ENCODE measurements at places on chromosomes 13 and 19.

DNA sequence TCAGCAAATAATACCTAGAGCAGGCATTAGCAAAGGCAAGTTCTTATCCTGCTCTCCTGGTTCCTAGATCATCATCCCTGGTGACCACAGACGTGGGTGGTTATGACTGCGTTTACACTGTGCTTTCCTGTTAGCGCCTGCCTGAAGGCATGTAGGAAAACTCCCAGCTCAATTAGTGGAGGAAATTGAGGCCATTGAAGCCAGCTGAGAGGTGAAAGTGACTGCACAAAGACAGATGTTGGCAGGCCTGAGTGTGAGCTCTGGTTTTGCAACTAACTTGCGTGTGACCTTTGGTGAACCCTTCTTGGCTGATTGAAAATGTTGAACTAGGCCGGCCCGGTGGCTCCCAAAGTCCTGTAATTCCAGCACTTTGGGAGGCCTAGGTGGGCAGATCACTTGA is 17.5 kb upstream of the NWD1 start:
- DNase-seq = peak; percentile 51

DNA sequence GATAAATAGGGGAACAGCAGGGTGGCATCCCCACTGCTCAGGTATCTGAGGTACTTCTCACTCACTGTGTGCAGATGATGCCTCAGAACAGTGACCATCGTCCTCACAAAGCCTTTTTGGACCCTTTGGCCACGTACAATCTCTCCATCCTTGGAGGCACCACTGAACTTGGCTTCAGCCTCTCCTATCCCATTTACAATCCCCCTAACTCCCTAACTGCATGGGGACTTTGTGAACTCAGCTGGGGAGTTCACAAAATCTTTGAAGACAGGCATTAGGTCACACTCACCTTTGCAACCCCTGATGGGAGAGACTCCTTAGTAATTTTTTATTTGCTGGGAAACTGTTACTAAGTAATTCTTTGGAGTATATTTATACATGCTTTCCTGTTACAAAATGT is 60.8 kb downstream of the TBC1D4 start:
- no peak for DNase-seq

- DNase-seq = peak; percentile 61
Measured at GRCh38 chr19:46480415-46480814, 9.1 kb upstream of the PNMA8A start.

DNA sequence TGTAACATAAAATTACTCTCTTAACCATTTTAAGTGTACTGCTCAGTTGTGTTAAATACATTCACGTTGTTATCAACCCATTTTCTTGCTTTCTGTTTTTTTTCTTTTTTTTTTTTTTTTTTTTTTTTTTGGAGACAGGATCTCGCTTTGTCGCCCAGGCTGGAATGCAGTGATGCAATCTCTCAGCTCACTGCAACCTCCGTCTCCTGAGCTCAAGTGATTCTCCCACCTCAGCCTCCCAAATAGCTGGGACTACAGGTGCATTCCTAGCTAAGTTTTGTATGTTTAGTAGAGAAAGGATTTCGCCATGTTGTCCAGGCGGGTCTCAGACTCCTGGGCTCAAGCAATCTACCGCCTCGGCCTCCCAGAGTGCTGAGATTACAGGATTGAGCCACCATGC is 42.5 kb upstream of the C13orf42 start:
- no peak for DNase-seq

DNA sequence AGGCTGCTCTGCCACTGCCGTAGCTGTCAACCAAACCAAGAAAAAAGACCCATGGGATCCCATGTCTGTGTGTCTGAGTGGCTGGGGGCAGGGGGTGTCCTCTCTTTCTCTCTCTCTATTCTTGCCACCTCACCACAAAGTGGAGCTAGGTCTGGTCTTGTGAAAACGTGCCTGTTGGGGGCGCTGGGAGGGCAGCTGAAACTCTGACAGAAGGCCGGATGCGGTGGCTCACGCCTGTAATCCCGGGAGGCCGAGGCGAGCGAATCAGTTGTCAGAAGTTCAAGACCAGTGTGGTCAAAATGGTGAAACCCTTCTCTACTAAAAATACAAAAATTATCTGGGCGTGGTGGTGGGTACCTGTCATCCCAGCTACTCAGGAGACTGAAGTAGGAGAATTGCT is 29.2 kb downstream of the ZNF146 start:
- no peak for DNase-seq

GRCh38 chr13:37306778-37307544 is 201.5 kb upstream of the CSNK1A1L start:
- peak; percentile 86 for DNase-seq

GRCh38 chr13:68998056-68998455 is 1109.6 kb upstream of the ATXN8OS start:
- DNase-seq = no peak

DNA sequence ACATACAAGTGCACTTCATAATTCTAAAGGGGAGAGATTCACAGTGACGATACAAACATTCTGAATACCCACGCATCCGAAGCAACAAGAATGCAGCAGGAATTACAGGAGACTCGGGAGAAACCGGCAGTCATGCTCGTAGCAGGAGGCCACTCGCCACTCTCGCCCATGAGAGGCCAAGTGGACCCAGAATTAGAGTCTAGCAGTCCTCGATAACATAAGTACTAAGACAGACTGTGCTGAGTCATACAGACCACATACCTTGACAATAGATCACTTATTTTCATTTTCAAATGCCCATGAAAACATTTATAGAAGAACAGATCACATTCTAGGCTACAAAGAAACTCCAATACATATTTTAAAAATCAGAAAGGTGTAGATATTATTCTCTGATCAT is 299.1 kb upstream of the TSHZ3 start:
- no peak for DNase-seq

GRCh38 chr13:49540552-49540951 is 44.8 kb downstream of the PHF11 start:
- DNase-seq = no peak

DNA sequence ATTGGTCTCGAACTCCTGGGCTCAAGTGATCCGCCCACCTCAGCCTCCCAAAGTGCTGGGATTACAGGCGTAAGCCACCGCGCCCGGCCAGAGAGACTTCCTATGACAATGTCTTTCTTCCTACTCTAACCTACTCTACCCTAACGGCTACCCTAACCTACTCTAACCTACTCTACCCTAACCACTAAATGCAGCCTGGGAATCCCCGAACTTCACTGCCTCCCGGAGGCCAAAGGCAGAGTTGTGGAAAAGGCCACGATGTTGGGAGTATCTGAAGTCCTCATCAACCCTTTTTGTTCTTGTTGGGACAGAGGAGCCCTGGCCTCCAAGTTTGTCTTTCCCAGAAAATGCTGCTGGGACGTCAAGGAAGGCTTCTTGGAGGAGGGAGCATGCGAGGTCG is 967 bp upstream of the NR2C2AP start:
- DNase-seq = no peak

DNA sequence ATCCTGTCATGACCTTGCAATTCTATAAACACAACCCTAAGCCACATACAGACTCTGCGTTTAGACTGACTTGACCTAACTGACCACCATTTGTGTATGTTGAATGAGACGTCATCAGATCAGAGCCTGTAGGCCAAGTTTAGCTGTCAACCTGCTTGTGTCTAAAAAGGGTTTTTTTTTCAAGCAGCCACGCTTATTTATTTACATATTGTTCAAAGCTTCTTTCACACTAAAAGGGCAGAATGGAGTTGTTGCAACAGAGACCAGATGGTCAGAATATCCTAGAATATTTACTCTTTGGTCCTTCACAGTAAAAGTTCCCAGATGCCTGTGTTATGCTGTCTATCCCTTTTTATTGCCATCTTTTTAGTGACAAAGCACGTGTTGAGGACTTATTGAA is 307.7 kb upstream of the SLC10A2 start:
- DNase-seq = no peak

DNA sequence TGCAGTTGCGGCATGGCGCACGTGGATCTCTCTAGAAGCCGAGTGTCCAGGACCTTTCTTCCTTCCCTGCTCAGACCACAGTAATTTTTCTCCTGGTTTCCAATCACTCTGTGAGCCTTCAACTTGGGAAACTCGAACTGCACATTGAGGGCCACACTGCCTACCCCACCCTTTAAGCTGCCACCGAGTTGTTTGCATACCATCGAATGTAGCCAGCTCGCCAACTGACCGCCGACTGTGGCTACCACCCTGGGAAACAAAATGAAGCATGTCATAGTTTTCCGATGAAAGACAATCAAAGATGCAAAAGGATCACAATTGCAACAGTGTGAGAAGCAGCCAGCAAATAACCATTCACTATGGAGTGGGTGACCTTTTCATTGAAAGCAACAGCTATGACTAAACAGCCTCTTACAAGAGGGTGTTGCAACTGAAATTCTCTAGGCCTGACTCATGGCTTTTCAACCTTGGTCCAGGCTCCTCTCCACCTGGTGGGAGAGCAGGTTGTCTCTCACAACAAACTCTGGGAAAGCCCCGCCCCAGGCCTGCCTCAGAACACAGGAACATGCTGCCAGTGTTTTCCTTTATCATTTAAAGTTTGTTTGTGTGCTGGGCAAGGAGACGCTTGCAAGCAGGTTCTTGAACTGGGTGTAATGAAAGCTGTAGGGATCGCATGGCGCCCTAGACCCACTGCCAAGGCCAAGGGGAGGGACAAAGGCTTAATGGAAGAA is 141.7 kb upstream of the SERP2 start:
- peak; percentile 88 for DNase-seq

DNA sequence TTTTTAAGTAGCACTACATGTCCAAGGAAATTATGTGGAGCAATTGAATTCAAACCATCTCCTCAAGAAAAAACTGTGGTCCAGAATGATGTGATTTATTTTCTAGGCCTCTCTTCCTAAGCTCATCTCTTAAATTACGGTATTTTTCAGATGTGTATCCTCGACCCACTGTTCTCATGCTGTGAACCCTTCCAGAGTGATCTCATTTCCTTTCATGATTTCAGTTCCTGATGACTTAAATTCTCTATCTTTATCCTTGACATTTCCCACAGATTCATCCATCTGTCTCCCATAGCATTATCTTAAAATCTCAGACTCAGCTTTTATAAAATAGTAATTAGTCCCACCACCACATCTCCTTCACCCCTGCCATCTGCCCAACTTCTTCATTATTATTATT is 117.6 kb upstream of the SPRY2 start:
- DNase-seq = no peak

DNA sequence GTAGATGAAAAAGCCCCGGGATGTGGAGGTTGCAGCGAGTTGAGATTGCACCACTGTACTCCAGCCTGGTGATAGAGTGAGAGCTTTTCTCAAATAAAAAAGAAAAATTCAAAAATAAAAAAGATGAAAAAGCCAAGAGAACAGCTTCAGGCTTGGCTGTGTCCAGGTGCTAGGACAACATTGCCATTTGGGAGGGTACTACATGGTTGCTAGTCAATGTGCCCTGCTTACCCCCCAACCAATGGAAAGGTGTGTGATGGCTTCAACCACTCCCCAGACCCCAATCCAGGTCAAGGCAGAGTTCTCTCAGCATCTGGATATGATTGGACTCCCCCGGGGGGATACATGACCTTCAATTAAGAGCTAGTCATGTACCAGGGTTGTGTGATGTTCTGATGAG is 2.3 kb upstream of the ANKLE1 start:
- no peak for DNase-seq

GRCh38 chr19:11268783-11269267 is 6.5 kb upstream of the DOCK6 start:
- DNase-seq = no peak

GRCh38 chr19:44653977-44654774 is 10.5 kb downstream of the PVR start:
- DNase-seq = no peak

DNA sequence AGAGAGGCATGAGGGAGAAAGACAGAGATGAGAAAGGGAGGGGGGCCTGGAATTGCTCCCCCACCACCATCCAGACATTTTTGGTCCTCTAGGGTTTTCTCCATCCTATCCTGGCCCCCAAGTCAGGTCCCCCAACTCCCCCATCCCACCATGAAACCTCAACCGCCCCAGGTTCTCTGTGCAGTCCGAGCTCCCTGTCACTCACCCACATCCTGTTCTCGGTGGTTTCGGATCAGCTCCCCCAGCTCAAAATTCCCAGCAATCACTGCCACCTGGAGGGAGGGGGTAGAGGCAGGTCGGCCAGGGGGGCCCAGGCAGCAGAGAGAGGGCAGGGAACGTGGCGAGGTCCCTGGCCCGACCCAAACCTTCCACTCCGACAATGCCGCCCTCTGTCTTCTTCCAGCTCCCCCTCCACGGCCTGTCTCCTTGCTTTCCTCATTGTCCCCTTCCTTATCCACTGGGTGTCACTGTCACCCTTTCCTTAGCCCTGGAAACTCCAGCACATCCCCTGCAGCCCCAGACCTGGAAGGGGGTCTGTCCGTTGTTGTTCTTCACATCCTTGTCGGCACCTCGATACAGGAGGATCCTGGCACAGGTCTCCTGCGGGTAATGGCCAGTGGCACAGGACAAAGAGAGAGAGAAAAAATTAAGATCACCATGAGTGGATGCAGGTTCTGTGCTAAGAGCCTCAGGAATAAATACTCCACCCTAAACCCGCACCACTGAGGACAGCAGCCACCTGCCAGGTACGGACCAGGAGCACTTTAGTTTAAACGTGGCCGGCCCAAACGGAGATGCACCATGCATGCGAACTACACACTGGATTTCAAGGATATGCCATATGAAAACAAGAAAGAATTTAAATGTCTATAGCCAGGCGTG is 15.4 kb downstream of the SHANK1 start:
- DNase-seq = no peak

DNA sequence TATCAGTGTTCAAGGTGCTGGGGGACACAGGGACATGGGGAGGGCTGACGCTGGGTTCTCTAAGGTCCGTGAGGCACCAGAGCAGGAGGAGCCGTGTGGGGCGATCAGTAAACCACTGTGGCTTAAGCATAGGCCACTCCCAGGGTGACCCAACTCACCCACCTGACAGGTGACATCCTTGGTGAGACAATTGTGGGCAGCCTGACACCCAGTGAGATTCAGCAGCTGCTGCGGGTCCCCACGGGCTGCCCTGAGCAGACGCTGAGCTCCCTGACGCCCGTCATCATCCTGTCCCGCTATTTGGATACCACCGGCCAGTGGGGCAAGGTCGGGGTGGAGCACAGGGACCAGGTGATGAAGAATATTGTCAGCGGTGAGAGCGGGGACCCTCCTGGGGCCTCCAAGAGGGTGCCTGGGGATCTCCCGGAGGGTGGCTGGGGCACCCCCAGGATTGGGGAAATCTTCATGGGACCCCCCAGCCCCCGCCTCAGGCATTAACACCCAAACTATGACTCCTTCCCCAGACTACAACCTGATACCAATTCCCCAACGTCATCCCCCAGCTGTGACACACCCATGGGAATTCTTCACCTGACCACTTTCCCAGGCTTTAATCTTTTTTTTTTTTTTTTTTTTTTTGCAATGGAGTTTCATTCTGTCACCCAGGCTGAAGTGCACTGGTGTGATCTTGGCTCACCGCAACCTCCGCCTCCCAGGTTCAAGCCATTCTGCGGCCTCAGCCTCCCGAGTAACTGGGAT is 33.3 kb upstream of the SHFL start:
- no peak for DNase-seq
